NCI-H2227 treated with DMSO at 0.1 percent for 48 hours (cell line): ENCODE measurements at places on chromosomes 11 and 22.

GRCh38 chr11:29243616-29244015 lies 773.2 kb downstream of the KCNA4 start:
- DNase-seq = no peak

DNA sequence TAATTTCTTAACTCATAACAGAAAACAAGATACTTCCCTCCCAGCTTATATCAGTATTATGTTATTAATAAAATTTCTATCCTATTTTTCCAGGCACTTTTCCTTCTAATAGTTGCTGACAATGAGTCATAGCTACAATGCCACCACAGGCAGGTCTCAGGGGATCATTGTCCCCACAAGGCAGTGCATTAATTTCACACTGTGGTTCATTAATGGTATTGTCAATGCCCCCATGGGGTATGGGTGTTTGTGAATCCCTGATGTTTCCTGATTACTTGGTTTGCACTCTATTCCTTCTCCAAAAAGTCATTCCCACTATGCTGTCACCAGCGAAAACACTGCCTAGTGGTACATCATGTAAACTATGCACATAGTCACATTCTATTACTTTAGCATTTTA lies 345.5 kb upstream of the CTSC start:
- DNase-seq = no peak

DNA sequence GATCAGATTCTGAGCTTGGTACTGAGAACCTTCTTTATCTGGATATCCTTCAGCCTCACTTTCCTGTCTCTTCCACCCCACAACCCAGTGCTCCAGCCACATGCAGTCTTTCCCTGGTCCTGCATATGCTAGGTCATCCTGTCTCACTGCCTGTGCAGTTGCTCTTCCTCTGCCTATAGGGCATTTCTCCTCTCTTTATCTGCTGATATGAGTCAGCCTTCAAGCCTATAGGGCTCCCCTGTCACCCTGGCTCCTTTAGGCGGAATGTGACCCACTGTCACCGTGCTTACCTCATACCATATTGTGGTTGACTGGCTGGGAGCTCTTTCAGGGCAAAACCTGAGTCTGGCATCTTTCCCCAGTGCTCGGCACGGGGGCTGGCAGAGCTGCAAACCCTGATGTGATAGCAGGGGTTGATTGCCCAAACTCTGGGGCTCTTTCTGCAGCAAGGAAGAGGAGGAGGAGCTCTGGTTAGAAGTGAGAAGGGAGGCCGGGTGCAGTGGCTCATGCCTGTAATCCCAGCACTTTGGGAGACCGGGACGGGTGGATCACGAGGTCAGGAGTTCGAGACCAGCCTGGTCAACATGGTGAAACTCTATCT lies 26.3 kb downstream of the MEI1 start:
- no peak for DNase-seq

DNA sequence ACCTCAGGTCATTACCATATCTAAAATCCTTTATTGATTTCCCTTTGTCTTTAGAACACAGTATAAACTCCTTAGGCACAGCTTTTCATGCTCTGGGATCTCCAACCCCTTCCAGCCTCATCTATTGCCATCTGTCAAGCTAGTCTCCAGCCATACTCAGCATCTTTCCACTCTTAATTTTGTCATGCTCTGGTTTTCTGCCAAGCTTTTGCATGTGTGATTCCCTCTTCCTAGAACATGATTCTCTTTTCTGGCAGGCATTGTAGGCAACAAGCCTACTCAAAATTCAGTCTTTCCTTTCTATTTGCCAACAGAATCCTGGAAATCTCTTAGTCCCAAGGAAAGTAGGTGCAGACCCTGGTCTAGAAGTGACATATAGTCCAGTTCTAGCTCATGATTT lies 35.5 kb upstream of the SLC6A5 start:
- DNase-seq = no peak

DNA sequence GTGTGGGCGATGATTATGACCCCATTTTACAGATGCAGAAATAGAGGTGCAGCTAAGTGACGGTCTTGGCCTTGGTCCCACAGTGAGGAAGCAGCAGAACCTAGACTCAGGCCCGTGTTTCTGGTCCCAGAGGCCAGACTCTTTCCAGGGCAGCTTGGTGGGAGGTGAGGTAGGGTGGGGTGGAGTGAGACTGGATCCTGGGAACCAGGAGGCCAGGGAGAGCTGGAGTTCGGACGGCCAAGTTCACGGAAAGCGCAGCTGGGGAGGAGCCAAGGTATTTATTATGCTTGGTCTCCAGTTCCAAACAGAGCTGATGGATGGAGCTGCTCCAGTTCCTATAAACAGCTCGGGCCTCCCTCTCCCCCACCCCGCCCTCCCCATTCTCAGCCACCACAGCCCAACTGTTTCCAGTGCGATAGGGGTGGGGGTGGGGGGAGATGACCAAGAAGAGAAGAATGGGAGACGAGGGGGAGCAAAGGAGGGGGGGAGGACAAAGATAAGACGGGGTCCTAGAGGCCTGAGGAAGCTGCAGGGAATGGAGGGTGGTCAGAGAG lies 16.2 kb downstream of the LRRC32 start:
- no peak for DNase-seq

GRCh38 chr11:120335556-120335907 lies 681 bp upstream of the ARHGEF12 start:
- no peak for DNase-seq

DNA sequence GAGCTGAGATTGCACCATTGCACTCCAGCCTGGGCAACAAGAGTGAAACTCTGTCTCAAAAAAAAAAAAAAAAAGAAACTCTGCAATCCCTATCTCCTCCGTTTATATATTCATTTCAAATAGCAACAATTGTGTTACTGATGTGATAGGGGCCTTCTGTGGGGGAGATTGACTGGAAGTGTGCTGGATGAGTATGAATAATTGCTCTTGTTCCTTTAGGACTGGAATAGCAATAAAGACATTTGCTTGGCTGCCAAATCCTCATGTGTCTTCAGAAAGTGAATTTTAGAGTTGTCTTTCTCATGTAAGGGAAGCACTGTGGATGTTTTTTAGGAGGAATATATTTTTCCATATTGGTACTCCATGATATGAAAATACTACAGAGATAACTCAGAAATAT lies 21.1 kb upstream of the ME3 start:
- no peak for DNase-seq

DNA sequence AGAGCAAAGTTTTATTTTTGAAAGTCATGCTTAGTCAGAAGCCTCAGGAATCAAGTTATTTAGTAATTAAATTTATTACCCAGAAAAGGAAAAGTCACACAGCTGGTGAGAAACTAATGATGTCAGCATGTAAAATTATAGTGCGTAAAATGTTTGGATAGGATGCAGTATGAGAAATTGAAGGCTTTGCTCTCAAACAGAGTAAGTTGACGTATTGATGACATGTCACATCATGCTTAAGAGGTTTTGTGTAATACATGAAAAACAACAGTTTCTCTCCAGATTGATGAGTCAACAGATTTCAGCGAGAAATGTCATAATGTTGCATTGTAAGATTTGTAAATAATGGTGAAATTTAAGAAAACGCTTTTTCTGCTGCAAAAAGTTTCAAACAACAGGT lies 769.8 kb downstream of the METTL15 start:
- DNase-seq = no peak

DNA sequence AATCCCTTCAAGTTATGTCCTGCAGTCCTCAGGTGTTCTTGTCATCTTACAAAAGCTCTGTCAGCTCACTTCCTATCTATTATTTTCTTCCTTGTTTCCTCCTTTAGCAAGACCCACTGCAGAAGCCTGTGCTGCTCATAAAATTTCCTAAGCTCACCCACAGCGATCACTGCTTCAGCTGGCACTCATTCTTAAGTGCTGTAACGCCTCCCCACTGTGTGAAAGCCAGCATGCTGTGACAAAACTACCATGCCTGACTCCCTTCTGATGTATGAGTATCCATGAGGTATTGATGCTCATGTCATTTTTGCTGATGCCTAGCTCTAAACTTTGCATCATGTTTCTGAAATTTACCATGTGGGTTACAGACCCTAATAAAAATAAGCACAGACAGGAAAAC lies 41.5 kb upstream of the CNTN5 start:
- DNase-seq = no peak

DNA sequence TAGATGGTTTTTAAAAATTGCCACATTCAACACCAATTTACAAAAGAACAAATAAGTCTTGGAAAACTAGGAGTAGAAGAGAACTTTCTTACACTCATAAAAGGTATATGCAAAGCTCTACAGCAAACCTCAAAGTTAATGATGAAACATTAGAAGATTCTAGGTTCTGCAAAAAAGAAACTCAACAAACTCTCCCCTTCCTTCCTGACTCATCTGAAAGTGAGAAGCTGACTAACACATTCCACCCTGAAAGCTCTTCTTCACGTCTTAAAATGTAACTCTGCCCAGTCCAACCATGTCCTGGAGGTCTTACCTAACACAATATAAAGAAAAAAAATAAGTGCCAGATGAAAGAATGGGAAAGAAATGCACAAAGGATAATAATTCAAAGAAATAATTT lies 218.9 kb upstream of the ISX start:
- no peak for DNase-seq

DNA sequence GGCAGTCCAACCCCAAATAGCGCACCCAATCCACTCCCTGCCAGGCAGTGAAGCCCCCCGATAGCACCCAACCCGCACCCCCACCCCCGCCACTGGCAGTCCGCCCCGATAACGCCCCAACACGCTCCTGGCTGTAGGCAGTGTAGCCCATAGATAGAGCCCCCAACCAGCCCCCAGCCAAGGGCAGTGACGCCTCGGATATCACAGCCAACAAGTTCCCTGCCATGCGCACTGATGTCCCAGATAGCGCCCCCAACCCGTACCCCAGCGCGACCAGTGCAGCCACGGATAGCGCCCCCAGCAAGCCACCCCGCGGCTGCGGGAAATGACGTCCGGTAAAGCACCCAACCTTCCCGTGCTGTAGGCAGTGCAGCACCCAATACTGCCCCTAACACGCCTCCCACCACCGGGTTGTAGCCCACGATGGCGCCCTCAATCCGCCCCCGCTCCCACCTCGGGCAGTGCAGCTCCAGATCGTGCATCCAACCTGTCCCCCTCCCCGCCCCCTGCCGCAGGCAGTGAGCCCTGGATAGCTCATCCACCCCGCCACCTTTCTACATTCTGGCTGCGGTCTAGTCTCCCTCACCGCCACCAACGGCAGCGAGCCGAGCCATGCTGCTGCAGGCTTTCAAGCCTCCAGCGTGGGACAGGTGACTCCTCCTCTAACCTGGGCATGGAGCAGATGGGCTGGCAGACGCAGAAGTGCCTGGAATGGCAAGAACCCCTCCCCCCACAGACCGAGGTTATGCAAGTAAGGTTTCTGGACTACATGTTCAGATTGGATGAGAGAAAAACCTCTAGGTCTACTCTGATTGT lies 625 bp downstream of the RFPL2 start:
- no peak for DNase-seq

DNA sequence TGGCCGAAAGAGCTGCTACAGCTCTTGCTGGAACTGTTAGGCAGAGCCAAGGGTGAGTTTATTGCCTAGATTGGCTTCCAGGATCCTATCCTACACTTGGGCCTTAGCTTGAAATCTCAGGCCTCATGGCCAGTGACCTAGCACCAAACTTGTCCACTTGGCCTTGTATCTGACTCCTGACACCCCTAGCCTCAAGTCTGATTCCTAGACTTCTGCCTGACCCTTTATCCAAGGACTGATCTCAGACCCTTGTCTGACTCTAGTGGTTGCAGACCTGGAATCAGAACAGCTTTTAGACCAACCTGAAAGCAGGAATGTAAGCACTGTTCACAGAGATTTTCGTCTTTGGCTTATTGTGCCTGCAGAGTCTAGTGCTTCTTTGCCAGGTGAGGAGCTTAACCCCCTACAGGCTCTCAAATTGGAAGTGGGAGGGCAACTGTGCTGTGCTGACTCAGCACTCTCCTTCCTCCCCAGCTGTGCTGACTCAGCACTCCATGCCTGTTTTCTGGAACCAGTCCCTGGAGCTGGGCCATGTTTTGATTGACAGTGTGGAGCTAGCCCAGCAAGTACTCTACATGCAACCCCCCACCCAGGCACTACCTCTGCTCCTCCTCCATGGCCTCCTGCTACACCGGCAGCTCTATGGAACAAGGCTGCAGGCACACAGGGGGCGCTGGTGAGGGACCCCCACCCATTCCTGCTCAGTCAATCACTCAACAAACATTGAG lies 35.1 kb downstream of the RRP8 start:
- DNase-seq = peak; percentile 22

DNA sequence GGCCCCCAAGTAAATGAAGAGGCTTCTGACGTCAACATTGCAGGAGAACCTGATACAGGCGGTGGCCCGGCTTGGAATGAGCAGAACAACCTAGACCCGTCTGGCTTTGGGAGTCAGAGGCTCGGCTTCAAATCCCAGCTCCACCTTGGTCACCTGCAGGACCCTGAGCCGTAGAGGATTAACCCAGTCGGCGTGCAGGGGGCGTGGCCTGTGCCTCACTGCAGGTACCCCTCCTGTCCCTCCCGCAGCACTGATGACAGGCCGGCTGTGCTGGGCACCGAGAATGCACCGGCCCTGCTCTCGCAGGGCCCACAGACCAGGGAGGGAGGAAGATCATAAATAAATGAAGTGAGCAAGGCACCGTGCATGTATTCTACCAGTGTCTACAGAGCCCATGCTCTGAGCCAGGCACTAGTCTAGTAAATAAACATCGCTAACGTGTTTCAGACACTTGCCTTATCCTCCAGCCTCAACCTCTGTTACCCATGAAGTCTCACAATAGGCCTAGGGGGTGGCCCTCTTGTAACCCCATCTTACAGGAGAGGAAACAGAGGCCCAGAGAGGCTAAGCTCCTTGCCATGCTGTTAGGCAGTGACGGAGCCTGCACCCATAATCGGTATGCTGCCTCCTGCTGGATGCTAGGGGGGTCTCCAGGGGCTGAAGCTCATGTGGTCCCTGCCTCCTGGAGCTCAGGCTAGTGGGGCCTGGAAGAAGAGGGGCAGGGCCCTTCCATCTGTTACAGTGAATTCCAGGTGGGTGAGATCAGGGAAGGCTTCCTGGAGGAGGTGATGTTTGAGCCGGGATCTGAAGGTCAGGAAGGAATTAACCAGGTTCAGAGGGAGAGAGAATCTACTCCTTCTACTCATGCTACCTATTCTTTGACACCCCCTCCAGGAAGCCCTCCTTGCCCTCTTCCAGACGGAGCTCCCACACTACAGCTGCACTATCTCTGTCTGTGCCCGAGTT lies 53.4 kb downstream of the RTL6 start:
- DNase-seq = no peak

DNA sequence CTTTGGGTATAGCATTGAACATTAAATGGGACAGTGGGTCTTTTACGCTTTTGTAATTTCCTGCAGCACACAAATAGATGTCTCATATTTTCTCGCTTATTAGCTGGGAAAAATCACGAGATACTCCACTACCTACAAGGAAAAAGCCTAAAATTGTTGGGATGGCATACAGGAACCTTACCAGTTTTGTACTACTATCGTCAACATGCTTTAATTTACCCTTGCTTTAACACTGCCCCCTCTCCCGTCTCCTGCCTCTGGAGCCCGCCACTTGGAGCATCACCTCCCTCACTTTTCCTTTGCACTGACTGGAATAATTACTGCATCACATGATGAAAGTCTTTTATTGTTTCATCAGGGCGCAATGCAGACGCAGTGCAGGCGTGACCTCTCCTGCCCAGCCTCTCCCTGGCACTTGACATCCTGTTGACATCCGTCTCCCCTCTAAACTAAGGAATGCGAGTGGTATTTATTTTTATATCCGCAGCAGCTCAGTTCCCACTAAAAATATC lies 1.0 kb upstream of the FNBP4 start:
- DNase-seq = peak; percentile 90

GRCh38 chr11:91560434-91560833 lies 664.2 kb upstream of the FAT3 start:
- DNase-seq = no peak

- DNase-seq = no peak
These were observed 23.7 kb downstream of the SHANK3 start for GRCh38 chr22:50696251-50696798.
